ENCODE measurements at places on chromosomes 11 and 22.

DNA sequence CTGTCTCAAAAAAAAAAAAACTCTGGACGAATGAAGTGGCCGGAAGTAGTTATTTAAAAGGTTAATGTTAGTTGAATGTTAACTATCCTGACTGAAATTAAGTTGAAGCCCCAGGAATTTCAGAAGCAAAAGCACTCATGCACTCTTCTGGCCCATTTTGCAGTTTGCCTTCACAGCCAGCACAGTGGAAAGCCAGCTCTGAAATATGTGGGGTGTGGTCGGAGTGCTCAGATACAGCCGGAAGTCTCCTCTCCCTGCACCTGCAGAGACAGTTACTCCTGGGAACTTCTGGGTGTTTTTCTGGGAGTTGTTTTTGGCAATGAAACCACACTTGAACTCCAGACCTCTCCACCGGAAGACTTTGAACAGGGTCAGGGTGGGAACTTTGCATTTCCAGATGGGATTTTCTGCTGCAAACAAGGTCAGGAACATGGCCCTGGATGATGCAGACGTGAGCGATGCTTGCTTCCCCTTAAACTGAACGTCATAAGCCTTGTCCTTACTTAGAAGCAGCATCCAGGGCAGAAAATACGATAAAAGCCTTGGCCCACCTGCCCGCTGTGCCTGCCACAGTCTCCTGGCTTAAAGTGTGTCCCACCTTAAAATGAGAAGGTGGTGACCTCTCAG is 21.5 kb upstream of the CABP2 start:
- DNase-seq = no peak

GRCh38 chr11:78381865-78382264 is 35.8 kb downstream of the GAB2 start:
- no peak for DNase-seq

GRCh38 chr11:16364254-16364653 is 7.9 kb upstream of the SOX6 start:
- no peak for DNase-seq

DNA sequence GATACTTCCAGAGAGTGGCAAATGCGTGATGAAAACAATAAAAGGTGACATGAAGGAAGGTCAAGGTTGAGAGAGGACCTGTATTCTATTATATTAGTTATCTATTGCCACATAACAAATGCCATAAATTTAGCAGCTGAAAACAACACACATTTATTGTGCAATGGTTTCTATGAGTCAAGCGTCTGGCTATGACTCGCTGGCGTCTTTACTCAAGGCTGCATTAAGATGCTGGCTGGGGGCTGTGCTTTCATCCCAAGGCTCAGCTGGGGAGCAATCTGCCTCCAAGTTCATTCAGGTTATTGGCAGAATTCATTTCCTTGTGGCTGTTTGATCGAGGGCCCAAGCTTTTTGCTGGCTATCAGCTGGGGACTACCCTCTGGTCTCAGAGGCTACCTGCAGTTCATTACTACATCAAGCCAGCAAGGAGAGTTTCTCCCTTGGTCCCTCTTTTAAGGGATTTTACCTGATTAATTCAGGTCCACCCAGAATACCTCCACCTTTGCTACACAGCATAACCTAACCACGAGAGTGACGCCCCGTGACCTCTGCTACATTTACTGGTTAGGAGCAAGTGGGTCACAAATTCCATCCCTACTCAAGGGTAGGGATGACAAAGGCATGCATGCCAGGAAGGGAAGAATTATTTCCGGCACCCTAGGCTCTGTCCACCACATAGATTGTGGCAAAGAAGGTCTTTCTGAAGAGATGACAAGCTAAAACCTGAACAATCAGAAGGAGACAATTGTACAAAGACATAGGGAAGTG is 549.1 kb downstream of the MN1 start:
- DNase-seq = no peak

DNA sequence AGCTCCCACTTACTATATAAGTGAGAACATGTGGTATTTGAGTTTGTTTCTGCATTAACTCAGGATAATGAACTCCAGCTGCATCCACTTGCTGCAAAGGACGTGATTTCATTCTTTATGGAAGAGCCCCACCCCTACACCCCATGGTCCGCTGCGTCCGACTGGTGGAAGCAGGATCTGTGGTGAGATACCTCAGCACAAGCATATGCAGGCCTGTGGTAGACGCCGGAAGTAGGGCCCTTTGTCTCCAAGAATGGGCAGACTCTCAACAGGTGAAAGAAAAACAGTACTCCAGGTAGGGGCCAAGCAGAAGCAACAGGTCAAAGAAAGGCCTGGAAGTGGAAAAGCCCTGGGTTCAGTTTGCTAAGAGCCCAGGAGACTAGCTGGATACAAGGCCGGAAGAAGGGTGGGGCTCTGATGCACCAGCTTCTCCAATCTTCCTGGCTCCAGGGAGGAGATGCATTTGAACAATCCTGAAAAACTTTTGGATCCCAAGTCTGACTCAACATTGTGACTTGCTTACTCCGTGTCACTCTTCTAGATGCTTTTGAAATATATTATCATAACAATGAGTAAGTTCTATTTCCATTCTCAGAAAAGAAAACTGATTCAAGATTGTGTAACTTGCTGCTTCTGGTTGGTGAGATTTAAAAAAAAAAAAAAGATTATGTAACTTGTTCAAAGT is 30.4 kb downstream of the NEAT1 start:
- DNase-seq = no peak

DNA sequence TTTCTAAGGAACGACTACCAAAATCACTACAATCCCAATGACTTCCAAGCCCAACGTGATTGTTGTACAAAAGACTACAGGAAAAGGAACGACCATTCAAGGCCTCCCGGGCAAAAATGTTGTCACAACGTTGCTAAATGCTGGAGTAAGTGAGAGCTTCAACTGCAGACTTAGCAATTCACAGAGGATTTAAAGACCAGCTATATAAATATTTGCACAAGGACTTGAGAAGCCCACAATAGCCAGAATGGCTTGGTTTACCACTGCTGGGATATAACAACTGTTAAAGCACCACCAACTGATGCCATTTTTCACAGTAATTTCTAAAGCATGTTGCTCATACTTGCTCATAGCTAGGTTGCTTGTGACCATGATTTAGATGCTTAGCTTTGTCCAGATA is 78.3 kb downstream of the EMSY start:
- no peak for DNase-seq

DNA sequence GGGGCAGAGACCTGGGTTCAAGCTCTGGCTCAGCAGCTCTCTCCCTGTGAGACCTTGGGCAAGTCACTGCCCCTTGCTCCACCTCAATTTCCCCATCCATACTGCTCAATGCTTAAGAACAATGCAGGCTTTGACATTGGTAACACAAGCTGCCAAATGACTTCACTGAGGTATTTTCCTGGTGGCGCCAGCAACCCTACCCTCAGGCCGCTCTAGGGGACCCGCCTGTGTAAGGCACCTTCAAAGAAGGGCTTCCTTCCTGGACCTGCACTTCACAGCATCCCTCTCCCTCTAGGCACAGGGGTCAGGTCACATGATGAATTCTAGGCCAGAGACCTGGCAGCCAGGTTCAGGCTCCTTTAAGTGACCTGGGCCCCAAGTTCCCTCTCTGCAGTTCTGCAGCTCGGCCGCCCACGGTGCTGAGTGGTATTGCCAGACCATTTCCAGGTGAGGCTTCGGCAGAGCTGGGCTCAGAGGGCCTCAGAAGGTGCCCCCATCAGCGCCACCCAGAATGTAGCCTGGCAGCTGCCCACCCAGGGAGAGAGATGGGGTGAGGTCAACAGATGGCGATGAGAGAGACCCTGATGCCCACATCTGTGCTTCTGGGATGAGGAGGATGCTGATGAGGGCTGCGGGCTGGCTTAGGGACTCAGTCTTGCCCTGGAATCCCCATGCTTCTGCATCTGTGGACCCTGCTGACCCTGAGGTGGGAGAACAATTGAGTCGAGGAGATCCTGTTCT is 4.5 kb downstream of the WNT11 start:
- no peak for DNase-seq

DNA sequence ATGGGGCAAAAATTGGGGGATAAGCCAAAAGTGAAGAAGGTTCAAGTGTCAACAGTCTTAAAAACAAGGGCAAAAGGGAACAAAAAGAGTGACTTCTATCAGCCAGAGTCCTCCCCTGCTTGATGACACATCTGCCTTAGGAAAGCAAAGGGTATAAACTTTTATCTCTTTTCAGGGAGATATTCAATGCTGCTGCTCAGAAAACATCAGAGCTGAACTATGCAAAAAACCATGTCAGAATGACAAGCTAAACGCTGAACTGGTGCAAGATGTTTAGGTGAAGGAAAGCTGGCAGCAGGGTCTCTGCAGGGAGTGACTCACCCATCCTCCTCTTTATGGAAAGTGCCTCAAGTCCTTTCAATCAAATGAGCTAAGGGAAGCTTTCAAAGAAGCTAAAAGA is 24.7 kb downstream of the ALG9 start:
- no peak for DNase-seq

GRCh38 chr22:17846326-17846992 is 72.2 kb upstream of the BID start:
- DNase-seq = no peak

DNA sequence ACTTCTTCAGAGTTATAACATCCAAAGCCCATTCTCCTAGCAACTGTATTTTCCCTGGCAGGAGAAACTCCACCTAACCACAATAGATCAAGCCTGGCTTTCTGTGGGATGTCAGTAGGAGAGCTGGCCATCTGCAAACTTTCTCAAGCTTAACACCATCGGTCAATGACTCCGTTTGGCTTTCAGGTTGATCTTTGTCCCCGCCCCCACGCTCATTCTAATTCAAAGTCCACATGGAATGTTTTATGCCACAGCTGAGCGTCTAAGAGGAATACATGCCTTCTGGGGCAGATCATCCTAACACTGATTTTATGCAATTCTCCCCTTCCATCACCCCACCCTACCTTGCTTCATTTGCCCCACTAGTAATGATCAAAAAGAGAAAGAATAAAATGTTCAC is 4.8 kb downstream of the GVQW3 start:
- no peak for DNase-seq

GRCh38 chr11:68373815-68374501 is 61.6 kb downstream of the LRP5 start:
- no peak for DNase-seq

DNA sequence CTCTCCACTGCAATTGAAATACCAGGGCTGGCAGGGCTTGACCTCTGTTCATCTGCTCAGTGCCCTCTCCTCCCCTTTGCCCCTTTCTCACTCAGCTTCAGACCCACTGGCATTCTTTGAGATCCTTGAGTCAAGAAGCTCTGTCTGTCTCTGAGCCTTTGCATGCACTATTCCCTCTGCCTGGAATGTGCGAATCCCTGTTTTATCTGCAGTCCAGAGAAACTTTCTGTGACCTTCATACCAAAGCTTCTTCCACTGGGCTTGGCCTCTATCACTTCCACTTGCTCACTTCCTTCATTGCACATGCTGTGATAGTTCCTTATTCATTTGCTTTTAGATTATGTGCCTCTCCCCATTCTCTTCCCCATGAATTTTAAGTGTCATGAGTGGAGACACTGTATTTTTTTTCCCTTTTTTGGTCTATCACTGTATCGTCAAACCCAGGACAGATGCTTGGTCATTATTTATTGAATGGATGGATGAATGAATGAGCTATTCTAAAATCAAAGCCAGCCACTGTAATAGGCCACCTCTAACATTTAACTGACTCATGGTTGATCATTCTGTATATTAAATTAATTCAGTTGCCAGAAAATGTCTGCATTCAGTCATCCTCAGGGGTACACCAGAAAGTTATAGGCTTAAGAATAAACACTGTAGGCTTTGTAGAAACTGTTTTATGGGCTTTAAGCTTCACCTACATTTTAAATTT is 88.7 kb upstream of the TIMP3 start:
- no peak for DNase-seq

- no peak for DNase-seq
These were observed 424.3 kb upstream of the FAT3 start for GRCh38 chr11:91800208-91800914.

DNA sequence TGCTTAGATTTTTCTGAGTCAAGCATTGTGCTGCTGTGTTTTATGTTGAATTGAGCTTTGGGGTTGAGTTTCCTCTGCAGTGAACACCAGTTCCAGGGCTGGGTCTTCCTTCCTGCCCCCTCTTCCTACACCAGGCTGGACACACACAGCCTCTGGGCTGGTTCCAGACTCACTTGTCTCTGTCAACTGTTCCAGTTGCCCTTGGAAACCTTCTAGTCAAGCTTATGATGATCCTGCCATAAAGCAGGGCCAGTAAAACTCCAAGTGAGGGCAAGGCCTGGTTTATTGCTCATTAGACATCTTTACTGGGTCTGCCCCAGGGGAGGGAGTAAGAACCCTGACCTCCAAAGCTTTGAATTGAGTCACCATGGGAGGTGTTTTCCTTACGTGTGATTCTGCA is 61.1 kb downstream of the KIAA1671 start:
- DNase-seq = no peak

GRCh38 chr11:95883381-95883780 is 40.5 kb downstream of the MTMR2 start:
- DNase-seq = no peak

GRCh38 chr11:79440571-79441460 is at the start of gene TENM4:
Gene TENM4 (minus strand): TSS chr11:79441030. CDS start chr11:79069944, 371,086 bp downstream.
- peak; percentile 27 for DNase-seq

DNA sequence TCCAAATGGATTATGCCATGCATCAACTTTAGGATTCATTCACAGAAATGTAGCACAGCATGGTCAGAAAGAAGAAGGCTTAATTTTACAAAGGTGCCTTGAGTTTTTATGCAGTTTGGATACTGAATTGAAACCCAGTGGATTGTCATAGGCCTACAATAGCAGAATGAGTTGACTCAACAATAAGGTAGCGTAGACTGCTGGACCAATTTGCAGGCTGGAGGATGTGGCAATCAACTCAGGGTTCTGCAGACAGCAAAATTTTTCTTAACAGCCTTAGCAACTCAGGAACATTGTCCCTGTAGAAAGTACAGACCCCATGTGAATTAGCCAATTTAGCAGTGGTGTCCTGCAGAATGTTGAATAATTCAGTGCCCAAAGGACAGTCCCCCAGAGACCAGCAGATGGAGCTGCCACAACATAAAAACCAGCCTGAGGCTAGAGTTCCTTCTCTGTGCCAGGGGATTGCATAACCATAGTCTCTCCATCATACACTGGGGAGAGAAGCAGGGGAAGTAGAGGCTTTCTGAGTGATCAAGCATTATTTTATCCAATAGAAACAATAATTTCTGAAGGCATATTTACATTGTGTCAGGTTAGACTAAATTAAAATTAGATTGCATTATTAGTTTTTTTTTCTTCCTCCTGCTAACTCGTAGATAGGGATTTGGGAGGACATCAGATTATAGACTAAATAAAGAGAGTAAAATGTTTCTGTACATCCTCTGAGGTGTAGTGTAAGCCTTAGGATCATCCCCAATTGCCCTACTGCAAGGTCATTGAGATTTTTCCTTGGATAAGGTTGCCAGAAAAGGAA is 20.3 kb upstream of the MRPL17 start:
- no peak for DNase-seq

DNA sequence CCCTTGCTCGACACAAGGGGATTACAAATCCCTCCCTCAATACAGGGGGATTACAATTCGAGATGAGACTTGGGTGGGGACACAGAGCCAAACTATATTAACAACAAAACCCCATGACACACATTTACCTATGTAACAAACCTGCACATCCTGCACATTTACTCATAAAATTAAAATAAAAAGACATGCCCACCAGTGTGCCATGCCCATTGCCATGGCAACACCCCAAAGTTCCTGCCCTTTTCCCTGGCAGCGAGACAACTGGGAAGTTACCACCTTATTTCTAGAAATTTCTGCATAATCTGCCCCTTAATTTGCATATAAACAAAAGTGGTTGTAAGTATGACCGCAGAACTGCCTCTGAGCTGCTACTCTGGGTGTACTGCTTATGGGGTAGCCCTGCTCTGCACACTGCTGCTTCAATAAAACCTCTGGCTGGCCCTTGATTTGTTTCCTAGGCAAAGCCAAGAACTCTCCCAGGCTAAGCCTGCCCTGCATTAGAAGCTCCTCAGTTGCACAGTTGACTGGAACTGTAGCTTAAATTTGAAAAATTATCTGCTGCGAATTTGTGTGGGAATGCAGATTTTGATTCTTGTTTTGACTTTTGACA is 8.6 kb upstream of the INCENP start:
- no peak for DNase-seq

Measured in GM12892 (cell line).